ENCODE measurements at places on chromosomes 6 and 20.
A peak's percentile ranks its signal among the peaks of the same experiment; 100 is the strongest.

DNA sequence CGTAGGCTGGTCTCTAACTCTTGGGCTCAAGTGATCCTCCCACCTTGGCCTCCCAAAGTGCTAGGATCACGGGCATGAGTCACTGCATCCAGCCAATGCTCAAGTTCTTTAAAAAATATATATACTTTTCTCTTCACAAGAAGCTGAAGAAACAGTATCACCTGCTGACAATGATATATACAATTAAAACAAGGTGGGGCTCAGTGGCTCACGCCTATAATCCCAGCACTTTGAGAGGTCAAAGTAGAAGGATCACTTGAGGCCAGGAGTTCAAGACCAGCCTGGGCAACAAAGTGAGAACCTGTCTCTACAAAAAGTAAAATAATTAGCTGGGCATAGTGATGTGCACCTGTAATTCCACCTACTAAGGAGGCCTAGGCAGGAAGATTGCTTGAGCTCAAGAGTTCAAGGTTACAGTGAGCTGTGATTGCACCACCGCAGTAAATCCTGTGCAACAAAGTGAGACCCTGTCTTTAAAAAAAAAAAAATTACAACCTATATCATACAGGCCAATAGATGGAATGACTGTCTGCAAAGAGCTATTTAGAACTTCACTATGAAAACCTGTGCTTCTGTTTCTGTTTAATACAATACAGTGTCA lies 36.4 kb downstream of the MBOAT1 start:
- DNase-seq: no peak

DNA sequence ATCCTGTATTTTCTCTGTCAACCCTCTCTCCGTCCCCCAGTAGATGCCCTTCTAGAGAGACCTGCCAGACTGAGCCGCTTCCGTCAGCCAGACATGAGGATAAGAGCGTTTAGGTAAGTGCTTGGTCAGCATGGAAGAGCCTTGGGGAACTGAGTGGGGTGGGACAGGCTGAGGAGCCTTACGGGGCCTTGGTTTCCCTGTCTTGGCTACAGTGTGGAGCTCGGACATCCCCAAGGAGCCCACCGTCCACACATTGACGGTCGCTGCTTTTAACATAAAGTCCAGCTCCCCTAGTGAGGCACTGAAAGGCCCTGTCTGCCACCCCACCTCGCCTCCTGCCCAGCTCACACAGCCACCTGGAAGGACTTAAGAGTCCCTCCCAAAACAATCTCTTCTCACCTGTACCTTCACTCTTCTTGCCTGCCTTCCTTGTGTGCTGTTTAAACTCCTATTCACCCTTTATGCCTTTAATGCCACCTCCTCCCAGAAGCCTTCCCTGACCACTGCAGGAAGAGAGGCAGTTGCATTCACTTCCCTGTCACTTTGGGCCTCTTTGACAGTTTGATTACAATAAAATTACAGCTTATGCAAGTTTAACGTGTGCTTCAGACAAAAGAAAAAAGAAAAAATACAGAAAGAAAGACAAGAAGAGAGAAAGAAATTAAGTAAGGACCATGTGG lies 42.3 kb downstream of the PDYN start:
- DNase-seq: no peak

- no peak for DNase-seq
These were observed 170.9 kb downstream of the HIVEP2 start for GRCh38 chr6:142773859-142774648.

DNA sequence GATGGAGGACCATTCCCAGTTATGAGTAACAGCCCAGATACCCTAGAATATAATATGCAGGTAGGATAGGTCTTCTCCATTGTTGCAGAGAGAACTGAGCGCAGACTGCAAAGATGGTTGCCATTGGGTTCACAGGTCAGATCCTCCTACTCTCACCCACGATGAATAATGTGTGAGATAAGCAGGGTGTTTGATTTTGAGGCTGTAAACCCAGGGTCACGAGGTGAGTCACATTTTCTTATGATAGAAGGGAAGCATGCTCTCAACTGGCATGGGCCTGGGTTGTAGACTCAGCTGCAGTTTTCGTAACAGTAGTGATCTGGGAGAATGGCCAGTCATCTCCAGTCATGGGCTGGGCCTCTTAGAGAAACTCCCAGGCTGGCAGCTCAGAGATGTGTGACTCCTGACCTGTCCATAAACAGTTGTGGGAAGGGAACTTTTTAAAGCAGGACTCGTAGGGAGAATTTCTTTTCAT lies 74.2 kb downstream of the CD164 start:
- no peak for DNase-seq

DNA sequence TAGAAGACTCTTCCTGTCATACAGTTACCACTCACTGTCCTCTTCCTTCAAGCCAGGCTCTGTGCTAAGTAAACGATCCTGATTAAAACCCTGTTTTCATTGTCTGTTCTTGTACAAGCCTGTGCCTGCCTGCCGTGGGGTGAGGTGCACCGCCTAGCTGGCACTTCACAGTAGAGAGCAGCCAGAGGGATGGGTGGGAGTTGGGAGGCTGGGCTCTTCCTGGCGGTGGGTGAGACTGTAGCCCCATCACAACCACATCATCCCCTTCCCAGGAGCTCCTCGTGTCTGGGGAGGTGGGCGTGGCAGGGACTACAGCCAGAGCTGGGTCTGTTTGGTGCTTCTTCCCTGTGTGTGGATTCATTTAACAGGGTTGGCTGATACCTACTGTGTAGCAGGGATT lies 382.0 kb downstream of the TAF4 start:
- DNase-seq: no peak

DNA sequence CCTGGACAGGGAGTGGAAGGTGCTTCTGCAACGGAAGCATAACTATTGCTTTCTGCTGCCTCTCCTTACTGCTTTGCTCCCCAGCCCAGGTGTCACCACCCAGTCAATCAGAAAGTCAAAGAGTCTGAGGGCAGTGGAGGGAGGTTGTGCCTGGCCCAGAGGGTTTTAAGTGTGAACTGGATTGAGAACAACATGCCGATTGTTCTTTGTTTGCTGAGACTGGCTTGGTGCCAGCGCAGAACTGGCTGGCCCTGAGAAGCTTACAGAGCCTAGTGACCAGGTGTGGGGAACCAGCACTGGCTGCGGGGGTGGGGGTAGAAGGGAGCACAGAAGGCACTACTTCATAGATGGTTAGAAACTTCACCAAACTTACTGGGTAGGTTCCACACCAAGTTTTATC lies 31.1 kb upstream of the ENPP4 start:
- DNase-seq: no peak

DNA sequence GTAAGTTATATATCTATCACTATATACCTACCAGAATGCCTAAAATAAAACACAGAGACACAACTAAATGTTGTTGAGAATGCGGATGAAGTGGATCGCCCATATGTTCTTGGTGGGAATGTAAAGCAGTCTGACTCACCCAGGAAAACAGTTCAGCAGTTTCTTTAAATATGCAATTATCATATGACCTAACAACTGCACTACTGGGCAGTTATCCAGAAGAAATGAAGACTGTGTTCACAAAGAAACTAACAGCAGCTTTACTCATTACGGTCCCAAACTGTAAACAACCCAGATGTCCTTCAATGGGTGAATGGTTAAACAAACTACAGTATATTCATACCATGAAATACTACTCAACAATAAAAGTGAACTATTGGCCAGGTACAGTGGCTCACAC lies 14.3 kb upstream of the ZC3H12D start:
- DNase-seq: peak; percentile 87

DNA sequence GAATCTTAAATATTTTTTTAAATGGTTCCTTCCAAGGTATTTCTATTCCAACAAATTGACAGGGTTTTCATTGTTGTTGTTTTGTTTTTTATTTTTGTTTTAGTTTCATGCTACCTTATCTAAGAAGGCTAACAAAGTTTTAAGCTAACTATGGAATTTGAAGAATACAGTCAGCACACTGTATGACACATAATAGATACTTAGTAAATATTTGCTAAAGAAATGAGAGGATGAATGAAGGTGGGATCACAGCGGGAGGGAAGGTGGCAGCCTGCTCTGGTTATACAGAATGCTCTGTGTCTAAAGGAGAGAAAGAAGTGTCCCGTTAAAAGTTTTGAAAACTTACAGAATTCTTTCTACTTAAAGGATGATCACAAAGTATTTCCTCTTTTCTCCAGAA lies 43.7 kb upstream of the DST start:
- DNase-seq: no peak

DNA sequence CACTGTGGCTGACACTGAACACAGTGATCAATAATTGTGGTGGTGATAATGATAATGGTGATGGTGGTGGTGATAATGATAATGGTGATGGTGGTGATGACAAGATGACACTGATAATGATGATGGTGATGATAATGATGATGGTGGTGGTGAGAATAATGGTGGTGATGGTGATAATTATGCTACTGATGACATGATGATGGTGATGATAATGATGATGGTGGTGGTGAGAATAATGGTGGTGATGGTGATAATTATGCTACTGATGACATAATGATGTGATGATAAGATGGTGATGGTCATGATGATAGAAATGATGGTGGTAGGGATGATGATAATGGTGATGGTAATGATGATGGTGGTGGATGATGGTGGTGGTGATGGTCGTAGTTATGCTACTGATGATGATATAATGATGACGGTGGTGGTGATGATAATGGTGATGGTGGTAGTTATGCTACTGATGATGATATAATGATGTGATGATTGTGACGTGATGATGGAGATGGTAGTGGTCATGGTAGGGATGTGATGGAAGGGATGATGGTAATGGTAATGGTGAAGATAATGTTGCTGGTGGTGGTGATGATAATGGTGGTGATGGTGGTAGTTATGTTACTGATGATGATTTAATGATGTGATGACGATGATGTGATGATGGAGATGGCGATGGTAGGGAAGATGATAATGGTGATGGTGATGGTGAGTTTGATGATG lies 356.5 kb upstream of the CDH4 start:
- DNase-seq: no peak

DNA sequence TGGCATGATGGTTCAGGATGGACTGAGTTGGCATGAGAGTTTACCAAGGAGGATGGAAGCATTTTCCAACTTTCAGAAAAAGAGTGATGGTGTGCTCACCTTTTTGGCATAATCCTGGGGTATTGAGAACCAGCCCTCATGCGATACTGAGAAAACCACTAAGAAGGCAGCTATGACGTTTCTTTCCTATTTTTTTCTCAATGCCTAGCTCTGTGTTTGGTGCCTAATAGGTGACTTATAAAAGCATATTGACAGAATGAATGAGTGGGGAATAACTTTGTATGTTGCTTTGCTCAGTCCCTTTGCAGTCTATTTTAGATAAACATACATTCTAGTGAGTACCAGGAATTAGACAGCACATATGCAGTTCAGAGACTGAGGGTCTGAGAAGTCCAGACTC lies 816.3 kb downstream of the DHX35 start:
- no peak for DNase-seq

GRCh38 chr6:37202788-37203491 lies 33.0 kb downstream of the PIM1 start:
- DNase-seq: no peak

DNA sequence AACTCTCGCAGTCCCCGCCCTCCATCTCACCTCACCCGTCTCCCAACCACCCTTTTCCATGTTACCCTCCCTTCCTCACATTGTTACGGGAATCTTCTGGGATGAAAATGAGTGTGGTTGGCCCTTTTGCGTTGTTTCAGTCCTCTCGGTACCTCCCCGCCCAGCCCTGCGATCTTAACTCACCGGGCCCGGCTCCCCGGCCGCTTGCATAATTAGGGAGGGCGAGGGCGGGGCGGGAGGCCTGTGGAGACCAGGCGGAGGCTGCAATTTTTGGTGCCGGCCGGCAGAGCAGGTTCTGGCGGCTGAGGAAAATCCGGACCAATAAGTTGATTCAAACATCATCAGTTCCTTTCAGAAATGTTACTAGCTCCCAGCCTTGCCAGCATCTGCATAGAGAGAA lies 25.2 kb downstream of the TFAP2B start:
- DNase-seq: no peak

DNA sequence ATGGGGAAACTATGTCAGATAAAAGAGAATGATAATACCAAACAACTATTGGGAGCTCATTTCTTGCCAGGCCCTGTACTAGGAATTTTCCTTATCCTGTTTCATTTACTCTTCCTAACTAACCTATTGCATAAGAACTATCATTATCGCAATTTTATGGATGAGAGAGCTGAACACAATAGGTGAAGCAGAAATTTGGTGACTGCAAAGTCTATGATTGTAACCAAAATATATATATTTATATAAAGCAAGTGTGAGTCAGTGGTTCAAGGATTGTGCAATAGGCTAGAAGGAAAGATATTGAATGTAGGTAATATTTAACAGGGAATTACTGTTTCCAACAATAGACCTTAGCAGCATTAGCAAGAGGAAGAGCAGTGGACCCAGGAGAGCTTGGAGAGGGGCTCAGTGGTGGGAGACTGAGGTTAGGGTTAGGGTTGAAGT lies 181.1 kb upstream of the TENT5A start:
- no peak for DNase-seq

GRCh38 chr20:16407251-16408067 lies 165.8 kb downstream of the KIF16B start:
- no peak for DNase-seq

DNA sequence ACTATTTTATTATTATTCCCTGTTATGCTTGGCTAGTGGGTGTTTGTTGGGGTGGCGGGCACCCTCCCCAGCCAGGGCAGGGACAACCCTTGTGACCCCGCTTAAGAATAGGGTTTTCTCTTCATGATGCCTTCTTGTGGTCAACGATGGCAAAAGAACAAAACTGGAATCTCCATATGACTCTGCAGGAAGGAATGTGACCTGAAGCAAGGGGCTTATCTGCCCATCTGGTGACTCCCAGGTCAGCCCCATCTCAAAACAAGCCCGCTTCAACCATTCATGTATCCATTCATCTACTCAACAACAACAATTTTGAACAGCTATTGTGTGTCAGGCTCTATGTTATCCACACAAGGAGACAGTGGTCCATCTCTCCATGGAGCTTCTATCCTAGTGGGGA lies 30.9 kb upstream of the TGM6 start:
- DNase-seq: no peak

DNA sequence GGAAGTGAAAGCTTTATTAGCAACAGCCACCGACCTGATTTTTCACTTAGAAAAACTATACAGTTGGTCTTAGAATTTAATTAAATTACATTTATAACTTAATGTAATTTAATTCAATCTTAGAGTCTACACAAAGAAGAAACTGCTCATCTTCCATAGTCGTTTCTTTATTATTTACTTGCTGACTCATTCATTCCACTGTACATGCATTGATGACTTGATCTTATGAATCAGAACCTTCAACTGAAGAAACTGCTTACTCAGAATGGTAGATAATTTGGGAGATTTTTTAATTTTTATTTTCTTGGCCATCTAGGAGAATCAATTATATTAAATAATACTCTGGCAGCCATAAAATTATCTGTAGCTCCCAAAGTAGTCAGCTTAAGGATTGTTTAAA lies 1021.6 kb upstream of the FLRT3 start:
- DNase-seq: no peak

DNA sequence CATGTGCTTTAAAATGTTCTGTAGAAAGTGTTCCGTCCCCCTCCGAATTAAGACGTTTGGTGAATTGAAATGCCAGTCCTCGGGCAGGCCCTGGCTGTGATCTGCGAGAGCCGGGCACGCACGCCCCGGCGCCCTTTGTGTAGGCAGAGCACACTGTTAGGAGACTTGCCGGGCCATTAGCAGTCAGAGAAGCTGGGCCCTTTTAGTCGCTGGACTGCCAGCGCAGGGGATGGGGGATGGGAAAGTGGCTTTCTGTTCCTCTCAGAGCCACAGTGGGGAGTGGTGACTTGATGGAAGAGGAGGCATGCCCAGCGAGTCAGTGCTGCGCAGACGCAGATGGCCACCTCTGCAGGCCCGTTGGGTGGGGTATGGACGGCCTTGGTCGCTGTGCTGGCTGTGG lies 2.2 kb downstream of the PPP1R3G start:
- no peak for DNase-seq

- no peak for DNase-seq
These were observed 13.4 kb downstream of the PHIP start for GRCh38 chr6:79064635-79065034.
